Bronchial epithelial cell (primary cell): ENCODE measurements at places on chromosomes 11 and 22.

DNA sequence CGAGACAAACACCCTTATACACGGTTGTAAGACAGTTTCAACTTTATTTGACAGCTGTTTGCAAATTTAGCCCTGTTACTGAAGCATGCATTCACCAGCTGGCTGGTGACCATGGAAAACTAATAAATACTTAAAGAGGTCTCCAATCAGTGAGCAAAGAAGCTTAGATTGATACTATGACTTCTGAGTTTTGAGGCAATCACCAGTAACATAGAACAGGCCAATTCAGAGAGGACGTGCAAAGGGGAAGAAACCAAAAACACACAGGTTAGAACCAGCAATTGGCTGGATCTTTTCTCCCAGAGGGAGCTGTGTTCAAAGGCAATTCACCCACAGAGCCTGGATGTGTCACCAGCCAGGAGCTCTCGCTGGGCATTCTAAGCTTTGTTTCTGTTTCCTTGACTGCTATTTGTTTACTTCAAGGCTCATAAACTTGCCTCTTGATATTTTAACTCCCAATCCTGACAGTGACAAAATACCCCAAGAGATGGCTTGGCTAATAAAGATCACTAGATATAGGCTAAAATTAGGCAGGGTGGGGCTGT is 113.6 kb upstream of the MTMR2 start:
- DNase-seq: peak; percentile 70

DNA sequence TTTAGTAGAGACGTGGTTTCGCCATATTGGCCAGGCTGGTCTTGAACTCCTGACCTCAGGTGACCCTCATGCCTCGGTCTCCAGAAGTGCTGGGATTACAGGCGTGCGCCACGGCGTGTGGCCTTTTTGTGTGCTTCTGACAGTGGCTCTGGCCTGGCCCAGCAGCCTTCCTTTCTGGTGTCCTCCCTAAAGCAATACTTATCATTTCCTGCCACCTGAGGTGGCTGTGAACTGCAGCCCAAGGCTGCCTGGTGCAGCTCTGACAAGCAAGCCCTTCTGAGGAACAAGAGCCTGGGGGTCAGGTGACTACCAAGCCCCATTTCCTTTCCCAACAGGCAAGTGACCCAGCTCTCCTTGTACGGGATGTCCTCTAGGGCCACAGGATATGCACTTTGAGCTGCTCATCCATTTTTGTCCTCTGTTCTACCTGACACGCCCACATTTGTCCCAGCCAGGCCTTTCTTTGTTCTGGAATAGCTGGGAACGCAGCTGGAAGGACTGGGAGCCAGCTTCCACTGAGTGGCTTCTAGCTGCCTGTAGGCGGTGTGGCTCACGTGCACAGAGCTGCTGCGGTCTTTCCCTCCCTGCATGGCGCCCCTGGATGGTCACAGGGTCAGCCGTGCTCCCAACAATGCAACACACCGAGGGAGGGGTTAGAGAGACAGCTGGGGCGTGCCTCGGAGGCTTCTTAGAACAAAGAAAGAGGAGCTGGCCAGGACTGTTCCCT is 12.3 kb upstream of the BID start:
- no peak for DNase-seq

- no peak for DNase-seq
Measured at GRCh38 chr11:118052581-118053206, 24.2 kb upstream of the TMPRSS4 start.

DNA sequence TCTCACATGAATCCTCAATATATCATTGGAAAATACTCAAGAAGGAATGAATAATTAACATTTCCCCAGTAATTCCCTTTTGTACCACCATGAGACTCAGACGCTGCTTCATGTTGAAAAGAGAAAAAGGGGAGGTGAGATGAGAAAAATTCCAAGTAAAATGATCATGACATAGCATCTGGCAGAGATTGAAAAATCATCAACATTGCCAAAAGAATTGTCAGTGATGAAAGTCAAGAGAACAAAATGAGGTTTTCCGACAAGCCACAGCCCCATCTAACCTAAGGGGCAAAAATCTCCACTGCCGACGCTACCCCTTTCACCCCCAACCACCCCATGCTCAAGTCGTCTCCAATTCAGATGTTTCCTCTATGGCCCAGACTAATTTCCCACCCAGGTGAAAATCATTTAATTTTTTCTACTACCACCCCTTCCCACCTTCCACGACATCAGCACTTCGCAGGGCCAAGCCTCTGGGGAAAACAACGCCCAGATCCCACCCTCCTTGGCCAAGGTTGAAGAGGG is 1.2 kb downstream of the RAB6A start:
- peak; percentile 30 for DNase-seq

GRCh38 chr11:36724742-36725385 is 126.8 kb upstream of the RAG2 start:
- DNase-seq: no peak

DNA sequence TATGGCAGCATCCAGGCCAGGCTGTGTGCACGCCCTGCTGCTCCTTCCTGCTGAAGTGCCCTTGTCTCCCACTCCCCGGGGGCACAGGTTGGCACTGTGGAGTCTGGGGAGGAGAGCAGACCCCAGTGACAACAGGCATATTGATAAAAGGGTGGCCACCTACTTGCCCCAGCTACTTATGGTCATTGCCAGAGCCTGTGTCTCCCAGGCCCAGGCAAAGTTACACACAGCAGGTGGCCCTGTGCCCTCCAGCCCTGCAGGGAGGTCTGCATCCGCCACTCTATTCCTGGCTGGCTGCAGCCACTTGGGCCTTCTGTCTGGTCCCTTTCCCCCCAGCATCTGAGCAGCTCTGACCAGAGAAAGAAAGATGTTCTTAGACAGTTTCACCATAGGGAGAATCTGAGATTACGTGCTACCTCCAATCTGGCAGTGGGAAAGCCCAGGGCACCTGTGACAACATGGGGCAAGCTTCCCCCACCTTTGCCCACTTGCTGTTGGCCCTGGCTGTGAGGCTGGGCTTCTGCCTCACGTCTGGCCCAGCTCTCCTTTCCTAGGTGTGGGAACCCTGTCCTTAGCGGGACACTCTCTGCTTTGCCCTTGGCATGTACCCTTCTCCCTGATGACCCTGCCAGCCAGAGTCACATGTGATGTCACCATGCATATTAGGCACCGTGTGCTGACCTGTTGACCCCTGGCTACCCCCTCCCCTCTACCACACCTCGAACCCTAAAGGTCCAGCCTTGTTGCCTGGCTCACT is 25.3 kb upstream of the CSNK2A3 start:
- no peak for DNase-seq

DNA sequence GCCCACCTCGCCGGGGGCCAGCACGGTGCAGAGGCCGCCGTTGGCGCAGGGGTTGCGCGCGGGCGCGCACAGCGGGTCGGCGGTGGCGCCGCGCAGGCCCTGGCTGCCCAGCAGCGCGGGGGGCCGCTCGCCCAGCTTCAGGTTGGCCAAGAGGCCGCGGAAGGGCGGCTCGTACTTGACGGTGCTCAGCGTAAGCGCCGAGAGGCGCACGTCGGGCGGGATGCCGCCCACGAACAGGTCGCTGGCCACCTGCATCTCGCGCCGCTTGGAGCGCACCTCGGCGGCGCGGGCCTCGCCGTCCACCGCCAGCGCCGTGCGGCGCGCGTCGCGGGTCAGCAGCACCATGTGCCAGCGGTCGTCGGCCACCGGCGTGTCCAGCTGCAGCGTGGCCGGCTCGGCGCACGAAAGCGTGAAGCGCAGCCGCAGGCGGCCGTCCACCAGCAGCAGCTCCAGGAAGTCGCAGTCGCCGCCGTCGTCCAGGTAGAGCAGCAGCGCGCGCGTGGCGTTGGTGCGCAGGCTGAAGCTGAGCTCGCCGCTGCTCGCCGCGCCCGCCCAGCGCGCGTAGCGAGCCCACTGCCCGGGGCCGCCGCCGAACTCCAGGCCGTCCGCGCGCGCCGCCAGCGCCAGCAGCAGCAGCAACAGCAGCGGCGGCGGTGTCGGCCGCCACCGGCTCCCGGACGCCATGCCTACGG is 9.8 kb downstream of the NRXN2 start:
- DNase-seq: peak; percentile 17
